Left ventricle myocardium inferior (tissue), 1 donor: ENCODE measurements at places on chromosomes 7 and 10. TPM values are rescaled to one million over a fixed set of nuclear protein-coding genes. Genes with fewer than 3 reads are reported as not detected.

The SHTN1 gene
- 2.0 TPM for total RNA-seq

The PLAU gene
- 4.9 TPM for total RNA-seq

- H3K4me3 ChIP-seq: no peak overlapping the region
- DNase-seq: no peak
- H3K27me3 ChIP-seq: peaks cover 30% of the 10 kb centered on the region
- peaks cover 46% of the 10 kb centered on the region for H3K4me1 ChIP-seq
- no peak overlapping the region for H3K27ac ChIP-seq
Measured at GRCh38 chr10:62811159-62811875, 4.8 kb downstream of the EGR2 start.

- H3K4me1 ChIP-seq: no peaks in the 10 kb centered on the region
- no peak overlapping the region for H3K4me3 ChIP-seq
- no peak overlapping the region for H3K27ac ChIP-seq
- H3K36me3 ChIP-seq: no peaks in the 10 kb centered on the region
Measured at GRCh38 chr7:136247211-136247610, 270.1 kb upstream of the MTPN start.

The VWA2 gene
- total RNA-seq: not detected

- DNase-seq: no peak
- H3K27me3 ChIP-seq: no peaks in the 10 kb centered on the region
- no peaks in the 10 kb centered on the region for H3K36me3 ChIP-seq
- no peak overlapping the region for H3K27ac ChIP-seq
- no peaks in the 10 kb centered on the region for H3K4me1 ChIP-seq
- no peak overlapping the region for H3K4me3 ChIP-seq
Measured at GRCh38 chr7:106986450-106986977, 58.0 kb upstream of the PRKAR2B start.

GRCh38 chr10:132500781-132501415 is 36.7 kb upstream of the INPP5A start:
- no peak overlapping the region for H3K27ac ChIP-seq
- no peaks in the 10 kb centered on the region for H3K27me3 ChIP-seq
- H3K36me3 ChIP-seq: no peaks in the 10 kb centered on the region
- H3K4me3 ChIP-seq: no peak overlapping the region
